ENCODE measurements at places on chromosomes 7 and 10.

GRCh38 chr7:41769162-41769561 lies 66.3 kb upstream of the INHBA start:
- no peak for DNase-seq

- no peak for DNase-seq
Measured at GRCh38 chr7:17368856-17369524, 70.5 kb downstream of the AHR start.

- no peak for DNase-seq
Measured at GRCh38 chr10:98168147-98168546, 33.7 kb downstream of the R3HCC1L start.

GRCh38 chr10:95188593-95188992 lies 5.4 kb upstream of the ACSM6 start:
- no peak for DNase-seq

DNA sequence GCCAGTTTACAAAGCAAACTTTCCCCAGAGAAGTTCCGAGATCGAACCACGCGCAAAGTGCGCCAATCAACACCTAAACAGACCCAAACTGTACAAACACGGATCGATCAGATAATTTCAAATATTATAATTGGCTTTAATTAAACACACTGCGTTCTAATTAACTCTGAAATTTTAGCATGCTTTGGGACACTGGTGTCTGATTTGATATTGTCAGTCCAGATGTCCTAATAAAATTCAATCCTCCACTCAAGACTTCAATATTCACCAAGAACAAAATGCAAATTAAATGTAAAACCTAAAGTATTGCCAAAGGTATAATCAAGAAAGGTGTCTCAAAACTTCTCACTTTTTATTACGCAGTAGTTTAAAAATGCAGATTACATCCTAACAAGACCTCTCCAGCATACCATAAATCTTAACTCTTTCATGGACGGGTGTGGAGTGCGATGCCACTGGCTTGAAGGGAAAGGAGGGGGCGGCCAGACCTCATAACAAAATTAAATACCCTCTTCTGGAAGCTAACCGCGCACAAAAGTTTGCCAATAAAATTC lies 5.9 kb upstream of the EBF3 start:
- DNase-seq = no peak

DNA sequence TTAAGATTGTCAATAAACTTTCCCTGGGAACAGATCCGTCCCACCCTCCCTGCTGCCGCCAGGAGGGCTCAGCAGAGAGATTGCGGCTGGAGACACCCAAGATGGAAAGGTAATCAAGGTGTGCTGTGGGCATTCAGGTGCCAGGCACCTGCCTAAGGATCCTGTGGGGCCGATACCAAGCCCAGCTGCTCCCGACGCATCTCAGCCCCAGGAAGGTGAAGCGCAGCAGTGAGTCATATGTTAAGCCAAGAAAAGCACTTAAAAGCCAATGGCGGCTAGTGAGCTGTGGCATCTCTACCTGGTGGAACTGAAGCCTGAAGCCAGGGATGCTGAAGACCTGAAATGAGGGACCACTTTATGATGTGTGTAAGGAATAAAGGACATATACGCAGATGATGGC lies 6.1 kb downstream of the WDR86 start:
- DNase-seq = no peak

- no peak for DNase-seq
Measured at GRCh38 chr10:60093317-60093716, 187.0 kb upstream of the CCDC6 start.

- no peak for DNase-seq
Measured at GRCh38 chr7:93218997-93219827, 7.1 kb downstream of the HEPACAM2 start.

Measured in GM03348 (cell line).